ENCODE measurements at places on chromosomes 2 and 18.

DNA sequence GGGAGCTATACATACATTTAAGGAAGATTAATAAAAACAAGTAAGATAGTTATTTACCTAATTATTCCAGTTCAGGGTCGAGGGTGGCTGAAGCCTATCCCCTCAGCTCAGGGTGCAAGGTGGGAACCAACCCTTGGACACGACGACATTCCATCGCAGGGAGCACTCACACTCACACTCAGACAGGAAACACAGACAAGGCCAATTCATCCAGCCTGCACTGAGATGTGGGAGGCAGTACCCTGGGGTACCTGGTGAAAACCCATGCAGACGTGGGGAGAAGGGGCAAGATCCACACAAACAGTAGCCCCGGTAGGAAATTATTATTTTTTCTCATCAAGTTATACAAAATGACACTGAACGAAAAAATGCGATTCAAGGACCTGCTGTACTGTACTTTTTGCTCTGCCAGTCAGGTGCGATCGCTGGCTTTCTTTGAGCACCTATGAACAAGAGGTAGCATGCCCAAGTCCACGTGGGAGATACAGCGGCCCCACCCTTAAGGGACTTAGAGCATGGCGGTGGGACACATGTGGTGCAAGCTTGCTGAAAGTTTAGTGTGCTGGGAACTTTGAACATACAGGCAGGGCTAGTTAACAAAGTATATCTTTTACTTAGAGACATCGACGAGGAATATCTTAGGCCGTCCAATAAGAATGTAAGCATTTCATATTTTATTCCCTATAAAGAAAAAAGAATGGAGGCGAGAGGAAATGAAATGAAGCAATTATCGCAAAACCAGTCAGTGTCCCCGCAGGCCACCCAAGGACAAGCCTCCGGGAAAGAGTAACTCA, 624 bp downstream of the METTL8 start:
- DNase-seq: peak; percentile 53

DNA sequence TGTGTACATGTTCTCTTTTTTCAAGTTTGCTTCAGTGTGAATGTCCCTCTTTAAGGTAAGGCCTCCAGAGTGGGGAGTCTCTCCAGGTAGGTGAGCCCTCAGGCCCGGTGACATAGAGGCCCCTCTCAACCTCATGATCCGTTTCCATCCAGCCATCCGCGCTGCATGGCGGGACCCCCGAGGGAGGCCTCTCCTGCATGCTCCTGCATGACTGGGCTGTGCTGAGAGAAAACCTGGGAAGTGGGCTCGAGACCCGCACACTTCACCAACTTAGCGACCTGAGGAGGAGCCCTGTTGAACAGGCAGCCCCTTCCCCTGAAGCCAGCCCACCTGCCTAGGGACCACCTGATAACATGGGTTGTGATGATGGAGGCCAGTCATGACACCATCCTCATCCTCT, 131.3 kb upstream of the EPAS1 start:
- no peak for DNase-seq

DNA sequence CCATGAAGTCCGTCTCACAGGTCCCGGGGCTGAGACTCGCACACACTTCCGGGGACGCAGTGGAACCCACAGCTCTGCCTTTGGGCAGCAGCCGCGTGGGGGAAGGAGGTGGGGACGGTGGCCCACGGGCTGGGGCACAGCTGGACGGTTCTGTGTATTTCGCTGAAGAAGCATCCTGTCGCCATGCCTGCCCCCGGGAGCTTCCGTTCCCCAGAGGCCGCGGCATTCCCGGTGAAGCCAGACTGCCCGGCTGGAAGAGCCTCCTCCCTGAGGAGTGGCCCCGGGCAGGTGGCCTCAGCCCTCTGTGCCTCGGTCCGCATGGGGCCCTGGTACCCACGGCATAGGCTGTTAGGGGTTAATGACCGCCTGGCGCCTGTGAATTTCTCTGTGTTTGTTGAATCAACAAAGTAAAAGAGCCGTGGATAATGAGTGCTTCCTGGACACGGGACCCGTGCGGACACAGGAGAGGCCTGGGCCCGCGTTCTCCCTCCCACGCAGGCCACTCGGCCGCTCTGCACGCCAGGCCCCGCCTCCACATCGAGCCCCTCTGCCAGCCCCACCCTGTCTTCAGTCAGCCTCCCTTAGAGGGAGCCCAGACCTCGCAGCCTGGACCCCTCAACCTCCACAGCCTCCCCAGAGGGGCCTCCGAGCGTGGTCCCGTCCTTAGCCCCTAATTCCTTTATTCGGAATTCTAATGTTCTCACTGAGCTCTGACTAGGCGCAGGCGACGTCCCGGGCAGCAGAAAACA, 51.0 kb downstream of the KCNG2 start:
- no peak for DNase-seq

GRCh38 chr2:104028061-104028460, 825.9 kb upstream of the POU3F3 start:
- DNase-seq: no peak

DNA sequence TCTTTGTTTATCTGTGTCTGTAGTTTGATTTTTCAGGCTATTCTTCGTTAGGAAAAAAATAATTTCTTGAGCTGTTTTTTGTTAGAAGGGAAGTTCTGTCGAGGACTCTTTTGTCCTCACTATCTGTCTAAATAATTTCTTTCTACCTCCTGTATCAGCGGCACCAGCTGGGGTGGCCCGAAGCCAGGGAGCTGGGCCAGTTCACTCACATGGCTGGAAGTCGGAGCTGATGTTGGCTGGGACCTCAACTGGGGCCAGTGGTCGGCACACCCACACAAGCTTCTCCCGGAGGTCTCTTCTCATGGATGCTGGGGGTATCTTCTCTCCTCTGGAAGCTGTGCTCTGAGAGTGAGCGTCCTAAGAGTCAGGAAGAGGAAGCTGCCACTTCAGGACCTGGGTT, 8.0 kb upstream of the PDIA6 start:
- no peak for DNase-seq

- no peak for DNase-seq
Measured at GRCh38 chr2:134683561-134684112, 35.2 kb downstream of the TMEM163 start.

DNA sequence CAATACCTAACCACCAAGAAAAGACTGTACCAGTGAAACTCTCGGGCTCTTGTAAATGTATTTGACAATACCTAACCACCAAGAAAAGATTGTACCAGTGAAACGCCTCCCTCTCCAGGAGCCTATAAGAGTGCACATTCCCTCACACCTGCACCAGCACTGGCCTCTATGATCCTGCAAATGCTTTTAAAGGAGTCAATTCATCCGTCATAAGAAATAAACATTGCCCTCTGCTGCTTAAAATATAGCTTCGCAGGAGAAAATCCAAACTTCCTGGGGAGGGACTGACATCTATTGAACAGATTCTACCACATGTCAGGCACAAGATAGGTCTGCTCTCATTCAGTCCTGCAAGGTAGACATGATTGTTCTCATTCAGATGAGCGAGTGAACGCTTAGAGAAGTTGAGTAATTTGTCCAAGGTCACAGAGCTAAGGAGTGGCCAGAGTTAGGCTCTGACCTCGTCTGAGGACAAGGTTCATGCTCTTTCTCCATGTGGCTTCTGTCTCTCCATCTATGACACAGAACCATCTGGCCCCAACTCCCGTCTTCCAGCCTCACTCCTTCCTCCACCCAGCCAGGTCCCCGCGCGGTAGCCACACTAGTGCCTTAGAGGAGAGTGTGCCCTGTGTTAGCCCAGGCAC, 38.7 kb downstream of the MCFD2 start:
- DNase-seq: peak; percentile 75

DNA sequence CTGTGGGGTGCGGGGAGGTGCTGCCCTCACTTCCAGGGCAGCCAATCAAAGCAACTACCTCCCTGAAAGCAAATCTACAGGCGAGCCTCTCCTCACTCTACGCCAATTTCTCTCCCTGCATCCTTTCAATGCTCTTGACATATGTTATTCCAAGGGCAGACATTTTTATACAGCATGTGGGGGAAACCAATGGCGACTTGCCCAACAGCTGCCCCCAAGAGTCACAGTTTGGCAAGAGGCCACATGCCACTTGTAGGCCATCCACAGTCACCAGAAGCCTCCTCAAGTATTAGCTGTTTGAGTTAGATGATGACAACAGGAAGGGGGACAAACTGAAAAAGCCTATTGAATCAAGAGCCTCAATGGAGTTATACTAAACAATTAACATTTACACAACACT, 114.6 kb downstream of the MYO5B start:
- DNase-seq: peak; percentile 58

GRCh38 chr2:25698752-25699151, 25.4 kb upstream of the DTNB start:
- DNase-seq: no peak

- DNase-seq: no peak
Measured at GRCh38 chr18:44938720-44939665, 258.3 kb downstream of the SETBP1 start.

DNA sequence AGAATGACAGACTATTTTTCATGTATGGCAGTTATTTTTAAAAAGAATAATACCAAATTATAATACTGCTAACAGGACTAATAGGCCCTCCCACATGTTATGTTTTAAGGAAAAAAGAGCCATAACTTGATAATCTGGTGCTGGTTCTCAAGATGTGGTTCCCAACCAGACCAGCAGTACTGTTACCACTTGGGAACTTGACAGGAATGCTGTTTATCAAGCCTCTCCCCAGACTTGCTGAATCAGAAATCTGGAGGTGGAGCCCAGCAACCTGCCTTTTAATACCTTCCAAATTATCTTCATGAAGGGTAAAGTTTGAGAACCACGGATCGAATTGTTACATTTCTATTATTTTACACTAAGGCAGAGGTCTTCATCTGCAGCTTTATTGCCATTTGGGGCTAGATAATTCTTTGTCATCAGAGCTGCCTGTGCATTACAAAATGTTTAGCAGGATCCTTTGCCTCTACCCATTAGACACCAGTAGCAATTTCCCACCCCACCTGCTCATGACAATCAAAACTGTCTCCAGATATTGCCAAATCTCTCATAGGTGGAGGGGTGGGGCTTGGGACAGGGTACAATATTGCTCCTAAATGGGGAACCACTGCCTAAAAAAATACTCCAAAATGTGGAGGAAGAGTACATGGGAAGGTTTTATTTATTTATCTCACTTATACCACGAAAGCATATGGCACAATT, 629.6 kb downstream of the ARHGAP15 start:
- no peak for DNase-seq

GRCh38 chr2:216030216-216030615, 16.9 kb upstream of the MREG start:
- no peak for DNase-seq

DNA sequence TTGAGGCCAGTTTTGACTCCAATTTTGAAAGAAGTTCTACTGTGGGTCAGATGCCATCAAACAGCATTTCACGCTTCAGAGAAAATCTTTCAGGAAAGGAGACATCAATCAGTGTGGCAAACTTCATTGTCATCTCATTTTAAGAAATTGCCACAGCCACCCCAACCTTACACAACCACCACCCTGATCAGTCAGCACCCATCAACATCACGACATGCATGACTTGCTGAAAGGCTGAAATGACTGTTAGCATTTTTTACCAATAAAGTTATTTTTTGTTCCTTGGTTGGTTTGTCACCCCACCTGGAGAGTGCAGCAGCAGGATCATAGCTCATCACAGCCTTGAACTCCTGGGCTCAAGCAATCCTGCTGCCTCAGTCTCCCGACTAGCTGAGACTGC, 10.4 kb downstream of the DNAJC10 start:
- no peak for DNase-seq

GRCh38 chr2:69163109-69163508, 150.1 kb downstream of the ANTXR1 start:
- DNase-seq: no peak

GRCh38 chr2:67217398-67217797, 179.7 kb upstream of the ETAA1 start:
- DNase-seq: no peak

GRCh38 chr2:96264086-96264485, 1.7 kb downstream of the TMEM127 start:
- DNase-seq: no peak

DNA sequence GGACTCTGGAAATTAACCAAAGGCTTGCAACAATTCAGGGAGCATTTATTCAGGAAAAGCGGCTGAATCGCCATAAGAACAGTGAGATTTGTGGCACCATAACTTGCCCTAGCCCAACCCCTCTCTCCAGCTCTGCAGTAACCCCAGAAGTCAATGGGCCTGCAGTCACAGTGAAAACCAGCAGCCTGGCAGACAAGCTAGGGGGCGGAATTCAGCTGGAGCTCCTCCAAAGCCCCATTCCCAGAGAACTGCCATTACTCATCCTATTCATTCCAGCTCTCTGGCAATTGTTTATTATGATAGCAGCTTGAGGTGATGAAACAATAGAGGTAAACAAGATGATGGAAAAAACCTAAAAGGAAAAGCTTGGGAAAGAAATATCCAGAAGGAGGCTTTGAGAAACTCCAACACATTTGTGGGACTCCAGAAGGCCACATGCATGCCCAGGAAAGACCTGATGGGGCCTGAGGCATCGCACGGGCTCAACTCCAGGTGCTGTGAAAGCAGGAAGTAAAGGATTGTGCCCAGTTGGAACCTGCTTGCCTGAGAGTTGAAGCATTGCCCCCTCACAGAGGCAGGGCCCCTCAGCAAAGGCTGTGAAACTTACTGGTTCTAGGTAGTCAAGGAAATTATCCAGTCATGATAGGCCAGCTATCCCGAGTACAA, 126.7 kb downstream of the TWIST2 start:
- peak; percentile 48 for DNase-seq

GRCh38 chr2:136325844-136326331, 207.9 kb upstream of the CXCR4 start:
- DNase-seq: no peak

DNA sequence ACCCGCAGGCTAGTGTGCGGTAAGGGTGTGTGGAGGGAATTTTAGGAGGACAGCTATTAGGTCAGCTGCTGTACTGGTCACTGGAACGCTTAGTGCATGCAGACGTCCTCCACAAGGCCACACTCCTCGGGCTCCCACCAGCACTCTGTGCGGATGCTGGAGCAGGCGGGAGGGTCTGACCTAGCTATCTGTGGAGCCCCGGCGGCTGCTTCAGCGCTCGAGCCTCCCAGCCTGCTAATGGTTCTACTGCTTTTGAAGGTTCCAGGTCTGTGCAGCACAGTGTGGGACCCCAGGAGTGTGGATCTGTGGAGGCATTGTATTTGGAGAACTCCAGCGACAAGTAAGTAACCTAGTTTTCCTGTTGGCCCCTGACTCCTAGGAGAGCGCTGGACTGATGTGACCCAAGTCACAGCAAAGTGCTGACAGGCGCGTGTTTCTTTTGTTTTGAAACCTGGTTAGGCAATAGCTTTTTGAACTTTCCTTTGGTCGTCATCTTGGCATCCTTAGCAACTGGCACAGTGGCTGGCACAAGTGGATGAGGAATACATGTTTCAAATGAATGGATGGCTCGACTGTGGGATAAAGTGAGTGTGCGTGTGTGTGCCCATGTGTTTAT, 113.5 kb downstream of the ZNF236 start:
- no peak for DNase-seq

DNA sequence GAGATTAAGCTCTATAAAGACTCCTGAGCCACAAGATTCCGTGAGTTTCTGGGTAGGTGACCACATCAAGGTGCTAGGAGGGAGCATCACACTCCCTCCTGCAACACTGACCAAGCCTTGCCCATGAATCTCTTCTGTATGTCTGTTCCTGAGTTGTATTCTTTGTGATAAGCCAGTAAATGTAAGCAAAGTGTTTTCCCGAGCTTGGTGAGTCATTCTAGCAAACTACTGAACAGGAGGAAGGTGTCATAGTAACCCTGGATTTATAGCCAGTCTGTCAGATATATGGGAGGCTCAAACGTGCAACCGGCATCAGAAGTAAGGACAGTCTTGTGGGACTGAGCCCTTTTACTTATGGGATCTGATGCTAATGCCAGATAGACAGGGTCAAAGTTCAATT, 346.1 kb upstream of the KYNU start:
- no peak for DNase-seq

- no peak for DNase-seq
Measured at GRCh38 chr18:5709476-5710095, 165.8 kb upstream of the EPB41L3 start.
